Endothelial cell (in vitro differentiated cells): ENCODE measurements at places on chromosomes 3 and 15. TPM values are rescaled to one million over a fixed set of nuclear protein-coding genes. Genes with fewer than 3 reads are reported as not detected.

PLCH1 gene
- total RNA-seq = 20.9 TPM

GRCh38 chr3:178475062-178475461 lies 61.2 kb upstream of the KCNMB2 start:
- DNase-seq = no peak

GRCh38 chr3:43583481-43583880 lies 38.3 kb downstream of the ANO10 start:
- no peak for DNase-seq

GRCh38 chr15:95995375-95996168 lies 334.9 kb upstream of the NR2F2 start:
- no peak for DNase-seq

DNA sequence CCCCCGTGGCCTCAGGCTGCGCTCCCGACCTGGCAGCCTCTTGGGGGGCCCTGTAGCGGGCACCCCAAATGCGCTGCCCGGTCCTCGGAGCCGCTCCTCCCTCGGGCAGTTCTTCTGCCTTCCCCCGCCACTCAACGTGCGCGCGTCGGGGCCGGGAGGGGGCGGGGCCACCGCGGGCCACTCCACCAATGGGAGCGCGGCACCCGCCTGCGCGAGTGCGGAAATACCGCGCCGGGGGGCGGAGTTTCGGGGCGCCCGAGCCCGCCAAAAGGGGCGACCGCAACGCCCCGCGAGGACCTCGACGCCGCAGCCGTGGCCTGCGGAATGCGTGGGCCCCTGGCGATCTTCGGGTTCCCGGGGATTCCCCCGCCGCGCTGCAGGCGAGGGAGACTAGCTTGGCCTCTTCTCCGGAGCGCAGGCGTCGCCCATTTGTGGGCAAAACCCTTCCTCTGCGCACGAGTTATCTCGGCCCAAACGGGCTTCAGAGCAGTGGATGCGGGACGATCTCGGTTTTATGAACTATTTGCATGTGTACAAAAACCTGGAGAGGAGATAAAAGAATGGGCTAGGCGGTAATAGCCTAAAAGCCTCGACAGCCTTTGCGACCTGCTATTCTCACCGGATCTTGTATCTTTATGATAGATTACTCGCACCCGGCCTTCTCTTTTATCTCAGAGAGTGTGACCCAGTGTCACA lies at the start of gene TASOR:
TSS of gene TASOR (minus strand) at position 144 of the 696 bp plus-strand sequence. CDS start 259 bp downstream, outside the sequence.
- peak; percentile 78 for DNase-seq

DNA sequence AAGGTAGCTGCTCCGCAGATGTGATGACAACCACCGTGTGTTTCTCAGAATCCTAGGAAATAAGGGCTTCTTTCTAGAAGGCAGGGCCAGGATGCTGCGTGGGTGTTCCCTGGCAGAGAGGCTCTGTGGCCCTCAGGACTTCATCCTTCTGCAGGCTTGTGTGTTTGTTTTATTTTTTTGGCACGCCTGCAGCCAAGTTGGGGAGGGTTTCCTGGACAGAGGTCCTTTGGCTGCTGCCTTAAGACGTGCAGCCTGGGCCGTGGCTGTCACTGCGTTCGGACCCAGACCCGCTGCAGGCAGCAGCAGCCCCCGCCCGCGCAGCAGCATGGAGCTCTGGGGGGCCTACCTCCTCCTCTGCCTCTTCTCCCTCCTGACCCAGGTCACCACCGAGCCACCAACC lies at the start of gene CLEC3B:
TSS of gene CLEC3B (plus strand) at position 266 of the 400 bp plus-strand sequence. CDS start at position 326, 60 bp downstream.
- no peak for DNase-seq

SH3GL3 gene
- total RNA-seq = 9.4 TPM
